ENCODE measurements at places on chromosomes 2 and 18.

DNA sequence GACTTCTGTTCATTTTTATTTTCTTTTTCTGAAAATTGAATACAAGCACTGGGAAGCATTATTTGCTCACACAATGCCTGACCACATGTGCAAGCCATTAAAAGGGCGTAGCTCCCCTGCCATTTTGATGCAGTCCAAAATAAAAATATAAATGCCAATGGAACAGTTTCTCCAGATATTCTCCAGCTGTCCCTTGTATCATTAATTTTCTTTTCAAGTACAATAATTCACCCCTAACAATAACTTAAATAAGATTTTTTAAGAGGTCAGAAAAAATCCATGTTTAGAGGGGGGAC is 168.0 kb downstream of the TMEFF2 start:
- no peak for DNase-seq

DNA sequence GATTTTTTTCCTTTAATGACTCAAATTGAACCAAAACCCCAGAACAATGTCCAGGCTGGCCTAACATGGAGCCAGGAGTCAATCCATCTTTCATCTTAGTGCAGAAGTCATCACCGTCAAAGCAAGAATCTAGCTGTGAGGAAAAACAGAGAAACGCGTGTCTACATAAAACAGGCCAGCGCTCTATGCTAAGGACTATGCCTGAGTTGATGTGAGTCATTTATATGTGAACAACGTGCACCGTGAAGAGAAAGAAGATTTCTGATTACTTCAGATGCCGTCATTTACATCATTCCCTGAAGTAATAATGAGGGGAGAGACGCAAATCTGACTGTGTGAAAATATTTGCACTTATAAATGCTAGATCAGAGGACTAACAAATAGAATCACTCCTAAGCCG is 34.0 kb upstream of the SALL3 start:
- no peak for DNase-seq

- DNase-seq, result no peak
Measured at GRCh38 chr2:158931572-158931971, 36.9 kb upstream of the TANC1 start.

- DNase-seq, result no peak
Measured at GRCh38 chr2:64779117-64779690, 125.5 kb upstream of the SERTAD2 start.

GRCh38 chr2:138335036-138335435 is 166.5 kb upstream of the SPOPL start:
- DNase-seq, result no peak

GRCh38 chr2:23204685-23205242 is 180.2 kb upstream of the KLHL29 start:
- DNase-seq, result no peak

- DNase-seq, result peak; percentile 87
Measured at GRCh38 chr2:30231996-30232800, 864 bp downstream of the LBH start.

DNA sequence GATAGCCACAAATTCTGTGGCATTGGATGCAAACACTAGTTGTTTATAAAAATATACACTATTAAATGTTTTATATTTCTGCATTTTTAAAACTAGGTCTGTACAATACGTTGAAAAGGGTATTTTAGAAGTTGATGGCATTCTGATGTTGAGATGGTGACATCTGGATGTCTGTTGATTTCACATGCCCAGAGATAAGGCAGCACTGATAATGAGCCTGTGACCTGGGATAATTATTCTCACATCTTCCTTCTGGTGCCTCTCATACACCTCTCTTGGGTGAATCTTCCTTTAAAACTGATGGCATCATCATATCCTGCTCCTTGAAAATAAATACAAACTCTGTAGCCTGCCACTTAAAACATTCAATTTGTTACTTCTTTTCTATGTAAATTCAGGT is 208.6 kb downstream of the NYAP2 start:
- DNase-seq, result no peak

DNA sequence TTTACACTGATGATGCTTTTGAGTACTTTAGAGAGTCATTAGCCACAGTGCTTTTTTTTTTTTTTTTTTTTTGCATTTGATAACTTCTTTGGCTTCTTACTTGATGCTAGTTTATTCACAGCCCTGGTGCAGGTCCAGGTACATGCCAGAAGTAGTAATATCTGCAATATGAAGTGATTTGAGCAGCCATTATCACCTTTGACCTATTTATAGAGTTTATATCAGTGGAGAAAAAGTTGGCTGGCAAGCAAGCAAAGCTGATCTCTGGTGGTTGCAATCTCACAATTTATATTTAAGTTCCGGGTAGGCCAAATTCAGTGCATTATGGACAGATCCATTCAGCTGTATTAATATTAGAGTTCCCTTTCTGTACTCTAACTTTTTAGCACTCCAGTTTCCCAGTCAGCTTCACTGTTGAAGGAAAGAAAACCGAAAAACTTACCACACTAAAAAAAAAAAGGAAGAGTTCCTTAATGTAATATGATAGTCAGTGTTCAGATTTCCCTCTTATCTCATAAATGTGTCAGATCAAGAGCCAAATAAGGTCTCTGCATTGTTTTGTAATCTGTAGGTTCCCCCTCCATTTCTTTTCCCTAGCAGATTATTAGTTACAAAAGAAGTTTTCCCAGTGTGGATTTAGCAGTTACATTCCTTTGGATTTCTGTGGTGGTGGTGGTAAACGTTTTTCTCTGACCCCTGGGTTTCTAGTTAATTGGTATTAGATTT is 78.6 kb downstream of the HAUS1 start:
- no peak for DNase-seq

DNA sequence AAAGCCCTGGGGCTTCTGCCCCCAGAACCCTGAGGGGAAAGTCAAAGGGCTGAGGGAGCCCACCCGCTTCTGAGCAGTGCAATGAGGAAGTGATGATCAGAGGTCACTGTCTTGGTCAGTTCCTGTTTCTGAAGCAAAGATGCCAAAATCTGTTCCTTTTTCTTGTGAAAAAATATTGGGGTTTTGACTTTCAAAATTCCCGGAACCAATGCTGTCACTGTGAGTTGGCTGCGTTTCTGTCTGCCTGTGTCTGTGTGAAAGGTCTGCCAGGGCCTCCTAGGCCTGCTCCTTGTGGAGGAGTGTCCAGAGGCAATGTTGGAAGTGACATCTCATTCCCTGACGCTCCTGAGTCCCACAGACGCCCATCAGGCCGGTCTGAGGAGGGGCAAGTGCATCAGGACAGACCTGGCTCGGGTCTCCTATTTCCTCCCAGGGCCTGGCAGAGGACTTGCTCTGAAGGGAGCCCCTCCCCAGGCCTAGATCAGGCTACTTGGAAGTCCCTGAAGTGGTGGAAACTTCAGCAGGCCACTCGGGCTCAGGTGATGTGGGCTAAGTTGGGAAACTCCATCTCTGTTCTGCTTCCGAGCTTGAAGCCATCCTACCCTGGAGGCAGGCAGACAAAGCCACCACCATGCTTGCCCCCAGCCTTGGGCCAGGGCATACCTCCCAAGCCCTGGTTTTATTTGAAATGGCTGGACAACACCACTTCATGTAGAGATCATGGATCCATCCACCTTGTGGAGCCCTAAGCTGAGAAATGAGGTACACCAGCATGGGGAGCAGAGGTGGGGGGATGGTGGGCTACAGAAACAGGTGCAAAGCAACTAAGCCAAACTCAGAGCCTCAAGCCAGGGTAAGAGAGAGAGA is 51.0 kb downstream of the PKDCC start:
- DNase-seq, result peak; percentile 69

GRCh38 chr2:117492209-117492851 is 322.2 kb upstream of the DDX18 start:
- no peak for DNase-seq

DNA sequence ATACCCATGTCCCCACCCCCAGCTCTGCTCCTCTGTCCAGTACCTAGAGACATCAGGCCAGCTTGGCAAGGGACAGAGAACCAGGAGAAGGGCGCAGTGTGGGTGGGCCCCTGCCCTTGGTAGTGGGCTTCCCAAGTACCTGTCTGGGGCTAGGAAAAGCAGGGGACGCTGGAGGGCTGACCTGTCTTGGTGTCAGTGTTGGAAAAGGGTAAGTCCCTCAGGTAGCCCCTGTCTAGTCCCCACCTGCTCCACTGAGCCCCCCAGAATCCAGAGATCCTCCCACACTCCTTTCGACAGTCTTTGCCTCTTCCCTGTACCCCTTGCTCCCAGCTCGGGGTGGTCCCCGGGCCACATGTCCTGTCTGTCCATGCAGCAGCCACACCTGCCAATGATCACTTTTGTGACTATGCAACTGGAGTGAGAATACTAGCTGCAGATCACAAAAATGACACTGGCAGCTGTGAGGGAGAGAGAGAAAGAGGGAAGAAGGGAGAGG is 14.6 kb downstream of the DNAJB2 start:
- DNase-seq, result no peak

DNA sequence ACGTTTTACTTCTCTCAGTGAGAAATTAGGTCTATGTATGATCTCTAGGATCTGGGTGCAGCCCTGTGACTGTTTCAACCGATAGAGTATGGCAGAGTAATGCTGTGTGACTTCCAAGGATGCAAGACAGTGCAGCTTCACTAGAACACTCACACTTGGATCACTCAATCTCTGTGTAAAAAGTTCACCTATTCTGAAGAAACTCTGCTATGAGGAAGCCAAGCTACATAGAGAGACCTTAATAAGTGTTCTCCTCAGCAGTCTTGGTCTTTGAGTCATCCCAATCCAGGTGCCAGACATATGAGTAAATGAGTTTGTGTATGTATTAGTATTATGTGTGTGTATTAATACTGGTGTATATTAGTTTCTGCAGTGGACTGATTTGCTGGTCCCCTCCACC is 335.0 kb downstream of the NR4A2 start:
- DNase-seq, result no peak

DNA sequence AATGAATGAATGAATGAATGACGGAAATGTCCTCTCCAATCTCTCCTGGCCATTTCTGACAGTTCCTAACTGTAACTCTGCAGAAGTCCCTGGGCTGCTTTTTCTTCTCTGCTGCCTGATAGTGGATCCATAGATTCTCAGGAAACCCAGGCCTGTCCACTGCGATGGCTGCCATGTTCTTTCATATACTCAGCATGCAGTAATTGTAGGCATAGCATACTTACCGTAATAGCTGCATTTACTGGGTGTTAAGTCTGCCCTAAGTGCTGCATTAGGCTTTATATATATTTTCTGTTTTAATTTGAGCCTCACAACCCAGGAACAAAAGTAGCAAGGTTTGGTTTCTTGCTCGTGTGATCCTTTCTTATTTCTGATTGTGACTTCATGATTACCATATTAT is 122.9 kb downstream of the DCC start:
- DNase-seq, result no peak

DNA sequence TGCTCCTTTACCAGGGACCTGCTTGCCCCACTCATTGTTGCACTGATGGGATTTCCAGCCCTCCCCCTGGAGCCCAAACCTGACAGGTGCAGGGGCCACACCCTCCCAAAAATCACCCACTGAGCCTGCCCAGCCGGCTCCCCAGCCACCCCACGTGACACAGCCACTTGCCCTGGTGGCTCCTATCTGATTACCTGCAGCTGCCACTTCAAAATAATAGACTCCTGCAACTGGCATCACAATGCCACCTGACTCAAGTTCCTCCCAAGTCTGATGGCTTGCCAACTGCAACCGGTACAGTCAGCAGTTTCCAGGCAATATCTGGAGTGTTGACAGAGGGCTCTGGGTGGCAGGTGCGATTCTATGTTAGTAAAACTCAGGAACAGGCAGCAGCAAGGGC is 66.2 kb downstream of the CRACDL start:
- no peak for DNase-seq

- no peak for DNase-seq
Measured at GRCh38 chr2:208937521-208937920, 486.3 kb upstream of the MAP2 start.

DNA sequence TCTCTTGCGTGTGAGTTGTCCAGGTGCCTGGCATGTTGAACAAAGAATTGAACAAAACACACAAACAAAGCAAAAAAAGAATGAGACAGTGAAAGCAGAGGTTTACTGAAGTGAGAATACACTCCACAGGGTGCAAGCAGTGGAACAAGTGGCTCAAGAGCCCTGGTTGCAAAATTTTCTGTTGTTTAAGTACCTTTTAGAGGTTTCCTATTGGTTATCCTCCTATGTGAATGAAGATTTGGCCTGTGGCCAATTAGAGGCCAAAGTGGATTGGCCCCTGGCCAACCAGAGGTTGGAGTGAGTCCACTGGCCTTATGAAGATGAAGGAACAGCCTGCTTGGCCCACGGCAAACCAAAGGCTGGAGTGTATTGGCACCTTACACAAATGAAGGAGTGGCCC is 1188.5 kb upstream of the NRXN1 start:
- no peak for DNase-seq

GRCh38 chr2:136212426-136213378 is 94.8 kb upstream of the CXCR4 start:
- DNase-seq, result peak; percentile 61

- DNase-seq, result no peak
Measured at GRCh38 chr2:104312684-104313083, 541.2 kb upstream of the POU3F3 start.

GRCh38 chr2:178386986-178387597 is 63.9 kb downstream of the PRKRA start:
- DNase-seq, result no peak

GRCh38 chr2:195638750-195639149 is 18.3 kb upstream of the SLC39A10 start:
- DNase-seq, result no peak

DNA sequence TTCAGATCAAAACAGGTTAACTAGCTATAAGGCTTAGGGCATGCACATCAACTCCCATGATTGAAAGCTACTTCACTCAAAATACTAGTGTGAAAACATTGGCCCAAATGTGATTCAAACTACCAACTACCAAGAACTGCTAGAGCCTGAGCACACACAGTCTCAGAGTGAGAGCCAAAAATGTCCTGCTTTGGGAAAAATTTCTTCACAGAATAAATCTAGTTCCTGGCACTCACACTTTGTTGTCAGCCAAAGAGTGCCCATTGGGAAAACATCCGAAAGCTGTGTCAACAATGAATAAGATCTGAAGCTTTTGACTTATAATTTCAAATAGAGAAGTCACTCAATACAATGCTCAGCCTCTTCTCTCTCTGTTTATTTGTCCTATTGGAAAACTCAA is 182.7 kb downstream of the LRATD1 start:
- no peak for DNase-seq

GRCh38 chr18:79961527-79962291 is 2.7 kb upstream of the HSBP1L1 start:
- DNase-seq, result no peak

- no peak for DNase-seq
Measured at GRCh38 chr2:108586631-108587030, 52.4 kb downstream of the LIMS1 start.

DNA sequence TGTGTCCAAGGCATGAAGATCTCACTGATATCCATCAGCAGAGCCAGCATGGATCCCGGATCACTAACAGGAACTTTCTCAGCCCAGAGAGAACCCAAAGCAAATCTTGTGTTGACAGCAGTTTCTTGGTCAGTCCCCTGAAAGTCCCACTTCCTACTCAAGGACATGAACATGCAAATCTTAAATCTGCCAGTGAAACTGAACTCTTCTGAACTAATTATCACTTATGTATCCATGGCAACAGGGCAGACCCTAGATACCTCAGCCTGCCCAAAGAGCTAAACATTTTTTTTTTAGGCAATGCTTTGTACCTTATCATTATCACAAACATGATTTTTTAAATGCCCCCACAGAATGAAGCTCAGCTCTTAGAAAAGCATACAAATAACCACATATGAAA is 127.8 kb upstream of the DDX18 start:
- DNase-seq, result no peak

- DNase-seq, result no peak
Measured at GRCh38 chr2:132977812-132978529, 308.0 kb upstream of the LYPD1 start.

GRCh38 chr2:223314811-223315210 is 262.8 kb downstream of the KCNE4 start:
- DNase-seq, result no peak
